Urinary bladder (tissue), 4 donors: ENCODE measurements at places on chromosomes 1 and 21. TPM values are rescaled to one million over a fixed set of nuclear protein-coding genes. Genes with fewer than 3 reads are reported as not detected.

Gene KCNE2
- total RNA-seq = not detected

DNA sequence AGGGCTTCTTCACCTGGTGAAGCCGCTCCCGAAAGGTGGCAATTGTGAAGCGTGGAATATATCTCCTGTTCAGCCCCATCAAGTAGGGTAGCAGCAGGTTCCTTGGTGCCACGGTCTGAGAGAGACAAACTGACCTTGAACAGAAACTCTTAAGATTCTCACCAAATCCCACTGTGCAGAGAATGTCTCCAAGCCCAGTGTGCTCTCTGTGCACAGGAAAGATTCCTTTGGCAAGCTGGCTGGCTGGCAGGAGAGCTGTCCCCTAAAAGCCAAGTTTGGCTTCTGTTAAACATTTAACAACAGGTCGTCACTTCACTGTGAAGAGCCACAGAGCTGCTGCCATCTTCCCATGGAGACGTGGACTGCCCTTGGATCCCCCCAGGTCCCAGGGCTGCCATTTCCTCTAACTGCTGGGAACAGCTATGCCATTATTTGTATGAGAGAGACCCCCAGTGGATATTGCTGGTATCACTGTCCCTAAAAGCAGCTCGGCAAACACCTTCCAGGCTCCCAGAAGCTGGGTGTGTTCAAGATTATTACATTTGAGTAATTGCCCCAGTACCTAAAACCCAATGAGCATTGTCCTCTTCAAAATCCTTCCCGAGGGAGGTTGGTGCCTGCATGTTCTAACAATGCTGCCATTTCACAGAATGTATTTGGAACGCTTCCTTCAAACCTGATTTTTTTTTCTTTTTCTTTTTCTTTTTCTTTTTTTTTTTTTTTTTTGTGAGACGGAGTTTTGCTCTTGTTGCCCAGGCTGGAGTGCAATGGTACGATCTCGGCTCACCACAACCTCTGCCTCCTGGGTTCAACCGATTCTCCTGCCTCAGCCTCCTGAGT lies 71.8 kb downstream of the CD58 start:
- DNase-seq = no peak

Gene PLA2G2D
- total RNA-seq = not detected

- no peak for DNase-seq
These were observed 36.9 kb upstream of the AJAP1 start for GRCh38 chr1:4617506-4617905.

DNA sequence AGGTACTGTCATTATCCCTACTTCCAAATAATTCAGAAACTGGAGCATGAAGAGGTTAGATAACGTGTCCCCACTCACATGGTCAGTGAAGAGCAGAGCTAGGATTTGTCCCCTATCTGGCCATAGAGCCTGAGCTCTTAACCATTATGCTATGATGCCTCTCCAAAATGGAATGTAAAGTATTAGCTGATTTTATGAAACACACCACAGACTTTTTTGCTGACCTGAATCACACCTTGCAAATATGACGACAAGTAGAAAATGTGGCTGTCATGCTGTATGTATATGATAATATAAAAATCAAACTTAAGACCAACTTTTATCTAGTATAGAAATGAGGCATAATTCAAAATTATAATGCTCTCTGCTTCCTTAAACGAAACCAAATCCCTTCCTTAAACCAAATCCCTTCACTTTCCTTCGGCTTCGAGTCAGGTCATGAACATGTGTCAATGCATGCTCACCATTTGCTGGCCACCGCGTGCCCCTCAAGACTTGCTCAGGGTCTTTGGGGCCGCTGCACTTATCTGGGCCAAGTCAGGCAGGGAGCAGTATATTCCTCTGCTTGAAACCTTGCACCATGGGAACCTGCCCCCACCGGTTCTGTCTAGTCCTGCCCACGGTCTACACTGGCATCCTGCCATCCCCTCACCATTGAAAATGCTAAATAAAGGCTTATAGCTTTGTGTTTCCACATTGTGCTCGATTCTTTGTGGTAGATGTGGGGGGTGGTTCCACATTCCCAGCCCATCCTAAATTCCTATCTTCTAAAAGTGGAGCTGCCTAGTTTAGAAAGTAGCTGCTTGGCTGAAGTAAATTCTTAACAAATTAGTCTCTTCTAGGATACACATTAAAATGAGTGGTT lies 1.6 kb upstream of the TMCC2 start:
- DNase-seq = no peak
